ENCODE measurements at places on chromosomes 12 and 14.
A peak's percentile ranks its signal among the peaks of the same experiment; 100 is the strongest.

GRCh38 chr12:124297389-124297788 is 2.5 kb downstream of the RFLNA start:
- no peak overlapping the region for H3K27ac ChIP-seq
- no peak overlapping the region for H3K4me3 ChIP-seq
- no peaks in the 10 kb centered on the region for H3K36me3 ChIP-seq
- no peak for DNase-seq

DNA sequence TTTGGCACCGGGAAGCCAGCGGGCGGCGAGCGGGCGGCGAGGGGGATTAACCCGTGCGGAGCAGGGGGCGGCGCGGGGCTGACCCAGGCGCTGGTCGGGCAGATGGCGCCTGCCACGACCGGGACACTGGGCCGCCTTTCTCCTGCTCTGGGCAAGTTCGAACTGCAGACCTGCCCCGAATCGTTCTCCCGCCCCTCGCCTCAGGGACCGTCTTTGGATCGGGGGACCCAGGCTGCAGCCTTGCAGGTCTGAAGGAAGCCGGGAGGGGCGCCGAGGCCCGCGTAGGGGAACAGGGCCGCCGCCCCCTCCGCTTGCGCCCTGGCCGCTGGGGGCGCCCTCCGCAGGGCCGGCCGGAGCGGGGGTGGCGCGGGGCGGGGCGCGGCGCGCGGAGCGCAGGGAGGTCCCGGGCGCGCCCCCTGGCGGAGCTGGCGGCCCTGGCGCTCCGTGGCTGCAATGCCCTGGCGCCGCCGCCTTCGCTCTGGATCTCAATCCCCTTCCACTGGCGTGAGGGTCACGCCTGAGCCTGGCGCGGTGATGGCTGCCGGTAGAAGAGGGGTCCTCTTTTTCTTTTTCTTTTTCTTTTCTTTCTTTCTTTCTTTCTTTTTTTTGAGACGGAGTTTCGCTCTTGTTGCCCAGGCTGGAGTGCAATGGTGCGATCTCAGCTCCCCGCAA is 449 bp upstream of the LTBP2 start:
- DNase-seq: peak; percentile 65
- H3K4me1 ChIP-seq: no peaks in the 10 kb centered on the region
- no peaks in the 10 kb centered on the region for H3K36me3 ChIP-seq
- peak overlapping the region; percentile 53 for H3K4me3 ChIP-seq
- H3K27ac ChIP-seq: peak overlapping the region; percentile 52

DNA sequence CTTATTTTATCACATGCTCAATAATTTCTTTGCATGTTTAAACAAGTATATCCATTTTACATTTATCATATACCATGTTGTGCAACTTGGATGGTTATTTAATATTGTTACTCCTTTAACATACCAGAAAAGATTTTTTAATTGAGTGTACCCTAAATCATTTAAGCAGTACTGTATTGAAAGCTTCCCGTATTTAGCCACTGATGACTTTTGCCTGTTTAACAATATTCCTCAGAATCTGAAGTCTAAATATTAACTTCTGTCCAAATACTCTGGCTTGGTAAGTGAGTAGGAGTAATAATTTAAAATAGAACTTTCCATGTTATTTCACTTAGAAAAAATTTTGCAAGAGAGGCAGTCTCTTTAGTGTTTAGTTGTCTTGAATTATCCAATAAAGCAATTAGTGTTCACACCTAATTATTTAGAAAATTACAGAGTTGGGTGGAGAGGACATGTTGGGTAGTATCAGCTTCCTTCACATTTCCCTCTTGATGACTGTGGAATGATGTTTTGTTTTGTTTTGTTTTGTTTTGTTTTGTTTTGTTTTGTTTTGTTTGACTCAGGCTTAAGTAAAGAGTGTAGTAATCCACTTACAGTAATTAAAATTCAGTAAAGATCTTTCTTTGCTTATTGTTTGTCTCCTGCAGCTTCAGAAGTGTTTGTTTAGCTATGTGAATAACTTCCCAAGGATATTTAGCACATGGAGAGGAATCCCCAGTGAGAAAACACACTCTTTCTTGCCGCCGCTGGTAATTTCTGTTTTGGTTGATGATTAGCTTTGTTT is 59.5 kb downstream of the DAAM1 start:
- no peak overlapping the region for H3K4me3 ChIP-seq
- H3K36me3 ChIP-seq: no peaks in the 10 kb centered on the region
- peak; percentile 51 for DNase-seq
- peaks cover 38% of the 10 kb centered on the region for H3K4me1 ChIP-seq
- H3K27ac ChIP-seq: no peak overlapping the region

DNA sequence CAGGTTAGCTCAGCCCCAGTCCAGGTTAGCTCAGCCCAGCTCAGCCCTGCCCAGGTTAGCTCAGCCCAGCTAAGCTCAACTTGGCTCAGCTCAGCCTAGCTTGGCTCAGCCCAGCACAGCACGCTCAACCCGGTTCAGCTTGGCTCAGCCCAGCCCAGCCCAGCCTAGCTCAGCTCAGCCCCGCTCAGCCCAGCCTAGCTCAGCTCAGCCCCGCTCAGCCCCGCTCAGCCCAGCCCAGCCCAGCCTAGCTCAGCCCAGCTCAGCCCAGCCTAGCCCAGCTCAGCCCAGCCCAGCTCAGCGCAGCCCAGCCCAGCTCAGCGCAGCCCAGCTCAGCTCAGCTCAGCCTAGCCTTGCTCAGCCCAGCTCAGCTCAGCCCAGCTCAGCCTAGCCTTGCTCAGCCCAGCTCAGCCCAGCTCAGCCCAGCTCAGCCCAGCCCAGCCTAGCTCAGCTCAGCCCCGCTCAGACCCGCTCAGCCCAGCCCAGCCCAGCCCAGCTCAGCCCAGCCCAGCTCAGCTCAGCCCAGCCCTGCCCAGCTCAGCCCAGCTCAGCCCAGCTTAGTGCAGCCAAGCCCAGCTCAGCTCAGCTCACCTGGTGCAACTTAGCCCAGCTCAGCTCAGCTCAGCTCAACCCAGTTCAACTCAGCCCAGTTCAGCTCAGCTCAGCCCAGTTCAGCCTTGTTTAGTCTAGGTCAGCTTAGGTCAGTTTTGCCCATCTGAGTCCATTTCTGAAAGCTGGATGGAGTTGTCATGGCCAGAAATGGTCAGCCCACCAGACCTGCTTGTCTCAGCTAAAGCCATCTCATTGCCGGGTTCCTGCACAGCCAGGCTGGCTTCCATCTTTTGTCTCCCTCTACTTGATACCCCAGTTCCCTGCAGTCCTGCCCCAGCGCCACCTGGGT is 333.6 kb downstream of the TMEM121 start:
- DNase-seq: no peak
- H3K4me3 ChIP-seq: no peak overlapping the region
- no peak overlapping the region for H3K27ac ChIP-seq
- H3K36me3 ChIP-seq: no peaks in the 10 kb centered on the region
- no peaks in the 10 kb centered on the region for H3K4me1 ChIP-seq

DNA sequence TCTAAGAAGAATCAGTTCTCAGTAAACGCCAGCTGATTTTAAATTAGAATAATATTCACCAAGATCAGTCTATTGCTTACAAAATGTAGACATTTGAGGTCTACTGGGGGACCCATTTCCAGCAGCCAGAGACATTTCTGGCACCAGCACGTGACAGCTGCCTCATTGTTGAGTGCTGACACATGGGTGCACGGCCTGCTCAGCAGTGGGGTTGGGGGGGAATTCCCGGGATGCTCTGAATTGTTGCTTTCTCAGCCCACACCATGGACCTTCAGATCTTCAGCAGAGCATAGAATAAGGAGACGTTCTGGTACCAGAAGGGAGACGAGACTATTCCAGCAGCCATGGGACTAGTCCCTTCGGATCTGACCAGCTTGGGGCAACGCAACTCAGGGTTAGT is 18.3 kb downstream of the PLEKHG7 start:
- no peak overlapping the region for H3K4me3 ChIP-seq
- H3K4me1 ChIP-seq: no peaks in the 10 kb centered on the region
- no peak overlapping the region for H3K27ac ChIP-seq
- H3K27me3 ChIP-seq: no peaks in the 10 kb centered on the region
- H3K36me3 ChIP-seq: no peaks in the 10 kb centered on the region
